ENCODE measurements at places on chromosomes 16 and 17.

GRCh38 chr17:78583091-78583490 lies 5.9 kb upstream of the DNAH17 start:
- DNase-seq = no peak

- no peak for DNase-seq
Measured at GRCh38 chr17:56781906-56782305, 51.8 kb downstream of the C17orf67 start.

GRCh38 chr16:89707695-89708094 lies 6.2 kb upstream of the SPATA2L start:
- DNase-seq = no peak

DNA sequence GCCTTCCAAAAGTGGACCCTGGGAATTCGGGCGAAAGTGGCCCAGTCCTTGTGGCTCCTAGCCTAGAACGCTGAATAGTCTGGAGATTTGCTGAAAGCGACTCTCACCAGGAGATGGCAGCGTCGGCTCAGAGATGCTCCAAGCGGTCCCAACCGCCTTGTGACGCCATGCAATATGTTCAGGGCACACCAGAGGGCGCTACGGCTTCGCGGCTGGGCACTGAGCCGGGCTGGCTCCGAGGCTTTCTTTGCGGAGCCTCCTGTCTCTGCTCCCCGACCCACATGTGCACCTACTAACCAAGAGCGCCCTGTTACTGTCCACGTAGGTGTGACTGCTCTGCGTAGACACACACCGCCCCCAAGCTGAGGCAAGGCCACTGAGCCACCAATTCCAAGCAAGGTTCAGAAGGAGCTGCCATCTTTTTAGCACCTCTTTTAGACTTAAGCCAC lies 36.9 kb downstream of the SYCE1L start:
- peak; percentile 79 for DNase-seq

DNA sequence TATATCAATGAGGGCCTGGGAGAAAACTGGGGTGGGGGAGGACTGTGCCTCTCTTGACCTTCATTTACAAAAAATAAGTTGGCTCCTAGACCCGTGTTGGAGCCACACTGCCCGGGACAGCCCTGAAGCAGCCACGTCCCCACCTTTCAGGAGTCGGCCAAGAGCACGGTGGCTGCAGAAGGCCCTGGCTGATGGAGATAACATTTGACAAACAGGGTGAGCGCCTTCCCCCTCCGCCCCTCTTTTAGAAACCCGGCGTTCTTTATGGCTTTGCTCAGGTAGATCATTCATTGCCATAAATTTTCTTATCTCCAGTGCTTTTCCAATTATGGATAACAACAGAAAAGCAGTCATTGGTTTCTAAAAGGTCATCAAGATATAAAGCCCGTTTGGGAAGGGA lies 398.1 kb upstream of the TNRC6C start:
- DNase-seq = no peak

DNA sequence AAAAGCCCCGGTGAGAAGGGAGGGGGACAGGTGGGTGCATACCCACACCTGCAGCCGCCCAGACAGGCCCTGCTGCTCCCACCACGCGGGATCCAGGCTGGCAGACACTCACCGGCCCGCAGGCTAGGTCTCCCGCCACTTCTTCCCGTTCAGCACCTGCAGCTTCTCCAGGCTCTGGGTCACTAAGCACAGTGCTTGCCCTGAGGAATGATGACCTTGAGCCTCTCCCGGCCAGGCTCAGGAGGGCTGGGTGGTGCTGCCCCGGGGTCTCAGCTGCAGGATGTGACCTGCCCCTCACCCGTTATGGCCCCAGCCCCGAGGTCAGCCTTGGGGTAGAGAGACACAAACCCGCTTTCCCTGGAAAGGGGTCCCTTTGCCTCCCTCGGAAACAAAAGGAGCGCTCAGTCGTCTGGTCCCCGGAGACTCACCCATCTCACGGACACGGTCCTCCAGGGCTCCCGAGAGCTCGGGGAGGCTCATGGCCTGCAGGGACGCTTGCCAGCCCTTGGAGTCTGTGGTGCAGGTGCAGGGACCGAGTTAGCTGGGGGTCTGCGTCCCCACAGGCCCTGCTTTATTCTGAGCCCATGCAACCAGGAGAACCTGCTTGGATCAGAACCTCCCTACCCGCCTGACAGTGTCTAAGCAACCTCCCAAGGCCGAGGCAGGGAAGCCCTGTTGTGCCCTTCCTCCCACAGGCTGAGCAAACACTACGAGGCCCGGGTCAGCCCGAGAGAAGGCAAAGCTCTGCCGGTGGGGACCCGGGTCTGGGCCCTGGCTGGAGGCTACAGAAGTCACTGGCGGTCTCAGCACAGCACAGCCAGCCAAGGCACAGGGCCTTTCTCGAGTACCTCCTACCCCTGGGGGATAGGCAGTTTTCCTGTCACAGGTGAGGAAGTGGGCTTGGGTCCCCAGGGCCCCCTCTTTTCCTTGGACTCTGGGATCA lies 3.8 kb downstream of the NUDT16L1 start:
- no peak for DNase-seq

DNA sequence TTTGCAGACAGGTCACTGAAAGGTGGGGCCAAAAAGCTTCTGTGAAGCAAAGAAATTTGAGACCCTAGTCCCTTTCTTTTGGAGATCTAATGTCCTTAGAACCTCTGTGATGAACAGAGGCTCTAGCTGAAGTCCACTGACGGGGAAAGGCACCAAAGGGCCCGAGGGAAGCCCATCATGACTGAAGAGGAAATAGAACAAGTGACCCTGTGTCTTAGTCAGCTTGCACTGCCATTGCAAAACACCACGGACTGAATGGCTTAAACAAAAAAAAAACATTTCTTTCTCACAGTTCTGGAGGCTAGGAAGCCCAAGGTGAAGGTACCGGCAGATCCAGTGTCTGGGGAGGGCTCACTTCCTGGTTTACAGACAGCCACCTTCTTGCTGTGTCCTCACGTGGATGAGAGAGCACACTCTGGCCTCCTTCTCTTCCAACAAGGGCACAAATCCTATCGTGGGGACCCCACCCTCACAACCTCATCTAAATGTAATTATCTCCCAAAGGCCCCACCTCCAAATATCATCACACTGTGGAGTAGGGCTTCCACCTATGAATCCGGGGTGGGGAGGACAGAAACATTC lies 24.3 kb upstream of the ASGR2 start:
- no peak for DNase-seq

DNA sequence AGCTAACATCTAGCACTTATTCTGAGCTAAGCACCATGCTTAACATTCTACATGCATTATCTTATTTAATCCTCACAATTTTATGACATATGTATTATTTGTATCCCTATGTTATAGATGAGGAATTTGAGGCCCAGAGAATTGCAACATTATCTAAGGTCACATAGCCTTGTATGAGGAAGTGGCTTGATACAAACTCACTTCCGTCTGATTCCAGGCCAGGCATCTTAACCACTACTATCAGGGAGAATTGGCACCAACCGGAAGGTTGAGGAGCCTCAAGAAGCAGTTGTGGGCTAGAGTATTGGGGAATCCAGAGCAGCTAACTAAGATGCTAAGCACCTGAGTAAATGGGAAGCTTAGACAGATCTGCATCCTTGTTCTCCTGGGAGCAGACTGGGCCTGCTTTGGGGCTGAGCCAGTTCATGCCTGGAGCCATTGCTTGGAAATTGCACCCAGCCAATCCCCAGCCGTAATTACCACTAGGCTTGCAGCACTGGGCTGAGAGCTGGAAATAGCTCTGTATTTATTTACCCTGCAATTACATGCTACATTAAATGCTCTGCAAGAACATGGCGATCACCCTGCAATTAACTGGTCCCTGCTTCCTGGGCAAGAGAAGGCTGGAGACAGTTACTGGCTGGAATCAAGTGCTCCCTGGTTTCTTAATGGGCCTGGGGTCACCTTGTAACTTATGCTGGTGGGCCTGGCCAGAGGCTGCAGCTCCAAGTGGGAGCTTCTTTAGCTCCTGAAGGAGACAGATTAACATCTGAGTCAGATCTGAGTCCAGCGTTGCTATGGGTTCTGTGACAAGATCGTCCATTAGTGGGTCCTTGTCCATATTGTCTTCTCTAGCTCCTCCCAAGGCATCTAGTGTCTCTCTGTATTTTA lies 273.1 kb upstream of the CCL2 start:
- peak; percentile 51 for DNase-seq

GRCh38 chr16:57486858-57487834 lies 853 bp upstream of the DOK4 start:
- no peak for DNase-seq

GRCh38 chr17:67834634-67835033 lies 9.3 kb downstream of the BPTF start:
- no peak for DNase-seq

- no peak for DNase-seq
Measured at GRCh38 chr17:11924076-11924475, 73.2 kb downstream of the ZNF18 start.

GRCh38 chr16:86508028-86508946 lies 2.0 kb upstream of the FOXF1 start:
- DNase-seq = no peak

DNA sequence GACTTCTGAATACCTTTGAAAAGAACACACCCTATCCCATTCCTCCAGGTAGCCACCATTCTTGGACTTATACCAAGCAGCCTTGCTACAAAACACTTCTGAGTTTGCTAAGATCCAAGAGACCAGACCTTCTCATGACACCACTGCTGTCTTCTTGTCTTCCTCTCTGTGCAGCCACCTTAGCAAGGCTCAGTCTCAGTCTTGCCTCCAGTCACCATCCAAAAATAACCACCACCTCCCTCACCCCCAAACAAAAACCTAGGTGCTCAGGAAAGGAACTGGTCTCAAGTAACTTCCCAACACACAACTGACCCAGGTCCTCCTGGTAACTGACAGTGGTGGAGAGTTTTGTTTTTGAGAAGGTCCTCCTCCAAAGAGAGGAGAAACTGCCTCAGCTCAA lies 90.9 kb upstream of the CORO6 start:
- DNase-seq = no peak

DNA sequence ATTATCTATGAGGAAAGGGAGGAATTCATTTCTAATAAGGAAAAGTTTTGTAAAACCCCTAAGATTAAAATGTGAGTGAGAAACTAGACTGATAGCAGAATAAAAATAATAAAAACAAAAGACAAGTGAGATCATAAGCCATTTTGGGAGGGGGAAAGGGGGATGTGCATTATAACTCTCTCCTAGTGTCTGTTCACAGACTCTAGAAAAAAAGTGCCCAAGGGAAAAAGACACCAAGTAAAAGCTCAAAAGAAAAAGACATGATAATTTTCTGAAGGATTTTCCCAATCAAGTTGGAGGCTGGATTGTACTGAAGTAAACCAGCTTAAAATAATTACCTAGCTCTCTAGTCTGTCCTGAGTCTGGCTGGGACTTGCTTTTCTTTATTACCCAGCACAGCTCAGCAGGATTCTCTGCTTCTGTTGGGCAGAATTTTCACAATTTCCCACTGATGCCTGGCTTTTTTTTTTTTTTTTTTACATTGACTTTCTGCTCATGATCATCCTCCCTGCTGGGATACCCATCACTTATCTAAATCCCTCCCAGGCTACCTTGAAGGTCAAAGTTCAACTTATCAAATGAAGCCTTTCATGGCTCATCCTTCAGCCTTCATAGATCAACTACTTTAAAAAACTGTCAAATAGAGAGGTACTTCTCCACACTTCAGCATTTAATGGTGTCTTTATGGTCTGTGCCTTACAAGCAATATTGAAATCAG lies 124.2 kb upstream of the KCNJ16 start:
- no peak for DNase-seq

GRCh38 chr16:28090646-28091377 lies 27.3 kb upstream of the GSG1L start:
- DNase-seq = no peak

GRCh38 chr16:931626-932500 lies 38.9 kb downstream of the LMF1 start:
- DNase-seq = peak; percentile 26

DNA sequence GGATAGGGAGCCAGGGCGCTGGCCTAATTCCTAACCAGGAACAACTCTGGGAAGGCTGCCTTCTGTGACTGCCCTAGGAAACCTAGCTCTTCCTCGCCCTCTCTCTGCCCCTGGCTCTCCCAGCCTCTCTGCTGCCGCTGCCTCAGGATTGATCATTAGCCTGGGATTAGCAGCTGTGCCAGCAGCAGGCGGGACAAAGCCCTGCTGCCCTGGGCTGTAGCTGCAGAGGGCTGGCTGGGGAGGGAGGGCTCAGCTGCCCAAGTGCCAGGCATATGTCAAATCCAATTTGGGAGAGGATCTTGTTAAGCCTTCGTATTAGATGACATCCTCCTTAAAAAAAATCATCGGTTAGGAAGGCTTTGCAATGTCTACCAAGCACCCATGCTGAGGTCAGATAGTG lies 144.8 kb upstream of the CCL2 start:
- DNase-seq = no peak

DNA sequence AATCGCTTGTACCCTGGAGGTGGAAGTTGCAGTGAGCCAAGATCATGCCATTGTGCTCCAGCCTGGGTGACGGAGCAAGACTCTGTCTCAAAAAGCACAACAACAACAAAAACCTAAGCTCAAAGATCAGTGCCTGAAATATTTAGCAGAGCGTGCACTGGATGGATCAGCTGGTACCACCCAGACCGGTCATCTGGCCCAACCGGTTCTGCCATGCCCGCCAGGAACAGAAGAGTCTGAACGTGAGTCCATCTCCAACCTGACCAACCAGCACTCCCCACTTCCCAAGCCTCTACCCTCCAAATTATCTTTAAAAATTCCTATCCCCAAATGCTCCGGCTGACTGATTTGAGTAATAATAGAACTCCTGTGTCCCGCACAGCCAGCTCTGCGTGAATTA lies 1.5 kb upstream of the UQCC4 start:
- no peak for DNase-seq

DNA sequence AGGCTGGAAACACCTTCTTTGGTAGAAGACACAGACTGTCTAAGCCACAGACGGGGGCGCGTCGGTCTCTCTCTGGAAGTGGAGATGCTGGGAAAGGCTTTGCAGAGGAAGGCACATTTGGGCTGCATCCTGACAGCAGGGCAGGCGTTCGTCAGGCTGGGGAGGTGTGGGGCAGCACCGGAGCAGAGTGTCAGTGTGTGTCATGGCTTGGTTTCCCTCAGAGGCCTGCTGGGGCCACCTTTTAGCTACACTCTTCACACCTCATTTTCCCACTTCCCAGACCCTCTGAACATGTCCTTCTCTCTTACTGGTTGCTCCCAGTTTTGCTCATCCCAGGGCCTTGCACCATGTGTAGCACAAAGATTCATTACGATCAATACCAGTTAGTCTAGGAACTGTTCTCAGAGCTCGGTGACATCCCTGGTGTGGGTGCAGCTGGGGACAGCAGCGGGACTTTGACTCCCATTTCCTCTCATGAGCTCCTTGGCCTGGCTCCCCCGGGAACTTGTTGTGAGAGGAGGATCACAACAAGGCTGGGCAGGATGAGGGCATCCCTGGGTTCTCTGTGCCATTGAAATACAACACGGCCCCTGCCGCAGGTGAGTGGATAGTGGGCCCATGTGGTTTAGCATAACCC lies 33.1 kb downstream of the SMARCE1 start:
- DNase-seq = no peak

DNA sequence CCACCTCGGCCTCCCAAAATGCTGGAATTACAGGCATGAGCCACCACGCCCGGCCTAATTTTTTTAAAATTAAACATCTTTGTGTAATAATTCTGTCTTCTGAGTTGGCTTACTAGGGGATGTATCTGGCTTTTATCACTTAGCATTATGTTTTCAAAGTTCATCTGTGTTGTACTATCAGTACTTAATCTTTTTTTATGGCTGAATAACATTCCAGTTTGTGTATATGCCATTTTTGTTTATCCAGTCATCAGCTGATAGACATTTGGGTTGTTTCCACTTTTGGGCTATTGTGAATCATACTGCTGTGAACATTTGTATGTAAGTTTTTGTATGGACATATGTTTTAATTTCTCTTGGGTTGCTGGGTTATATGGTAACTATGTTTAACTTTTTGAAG lies 69.0 kb downstream of the CHD9 start:
- no peak for DNase-seq

GRCh38 chr17:10166176-10166935 lies 32.0 kb downstream of the GAS7 start:
- no peak for DNase-seq

Data from NCI-H2081 (cell line).